DMS 273 treated with DMSO at 0.1 percent for 48 hours (cell line): ENCODE measurements at places on chromosomes 16 and 17.
A peak's percentile ranks its signal among the peaks of the same experiment; 100 is the strongest.

- no peak for DNase-seq
These were observed 55.3 kb downstream of the SKAP1 start for GRCh38 chr17:48374650-48375230.

GRCh38 chr17:29115961-29116803 is 64.0 kb downstream of the MYO18A start:
- DNase-seq: peak; percentile 65

GRCh38 chr16:15996432-15997109 is 47.2 kb downstream of the ABCC1 start:
- no peak for DNase-seq

- no peak for DNase-seq
These were observed 60.8 kb downstream of the TMEM235 start for GRCh38 chr17:78291944-78292910.
